Ecto neural progenitor cell (in vitro differentiated cells): ENCODE measurements at places on chromosomes 13 and 19.

DNA sequence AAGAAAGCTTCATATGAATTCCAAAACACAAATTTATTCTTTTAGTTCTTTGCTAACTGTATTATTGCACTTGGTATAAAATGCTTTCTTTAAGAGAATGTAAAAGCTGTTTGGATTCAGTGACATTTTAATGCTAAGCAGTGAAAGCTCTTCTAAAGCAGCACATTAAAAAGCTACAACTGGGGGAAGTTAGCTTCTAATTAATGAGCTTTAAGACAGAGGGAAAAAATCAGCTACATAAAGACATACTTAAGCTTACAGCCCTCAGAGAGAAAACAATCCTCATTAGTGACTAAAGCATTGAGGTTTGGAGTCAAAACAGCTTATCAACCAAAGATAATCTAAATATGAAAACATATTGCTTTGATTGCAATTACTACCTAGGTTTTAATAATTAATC is 1222.2 kb upstream of the SPRY2 start:
- DNase-seq, result no peak

- peak; percentile 60 for DNase-seq
These were observed 8.0 kb downstream of the ATP4A start for GRCh38 chr19:35555301-35556005.

- no peak for DNase-seq
These were observed 624.4 kb upstream of the KLHL1 start for GRCh38 chr13:70732611-70733010.

- no peak for DNase-seq
These were observed 1.5 kb downstream of the DOCK9 start for GRCh38 chr13:98976338-98976737.

GRCh38 chr13:24625331-24625731 is 54.9 kb upstream of the ATP12A start:
- no peak for DNase-seq

DNA sequence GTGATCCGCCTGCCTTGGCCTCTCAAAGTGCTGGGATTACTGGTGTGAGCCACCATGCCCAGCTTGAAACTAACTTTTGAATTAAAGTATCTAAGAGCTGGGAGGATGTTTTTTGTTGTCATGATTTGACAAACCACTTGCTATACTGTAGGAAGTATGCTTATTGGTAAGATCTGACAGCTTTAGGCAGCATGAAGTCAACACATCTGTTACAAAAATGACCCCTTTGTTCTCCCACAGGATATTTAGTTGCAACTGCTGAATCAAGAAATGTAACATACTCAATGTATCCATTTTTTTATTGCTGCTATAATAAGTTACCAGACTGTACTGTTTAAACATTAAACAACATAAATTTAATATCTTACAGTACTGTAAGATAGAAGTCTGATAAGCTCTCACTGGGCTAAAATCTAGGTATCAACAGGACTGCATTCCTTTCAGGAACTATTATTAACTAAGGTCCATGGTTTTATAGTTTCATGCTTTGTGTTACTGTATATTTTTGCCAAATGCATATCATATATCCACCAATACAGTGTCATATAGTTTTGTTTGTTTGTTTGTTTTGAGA is 22.8 kb upstream of the LRP3 start:
- no peak for DNase-seq

- no peak for DNase-seq
These were observed 1.5 kb downstream of the ACP4 start for GRCh38 chr19:50791594-50792271.

DNA sequence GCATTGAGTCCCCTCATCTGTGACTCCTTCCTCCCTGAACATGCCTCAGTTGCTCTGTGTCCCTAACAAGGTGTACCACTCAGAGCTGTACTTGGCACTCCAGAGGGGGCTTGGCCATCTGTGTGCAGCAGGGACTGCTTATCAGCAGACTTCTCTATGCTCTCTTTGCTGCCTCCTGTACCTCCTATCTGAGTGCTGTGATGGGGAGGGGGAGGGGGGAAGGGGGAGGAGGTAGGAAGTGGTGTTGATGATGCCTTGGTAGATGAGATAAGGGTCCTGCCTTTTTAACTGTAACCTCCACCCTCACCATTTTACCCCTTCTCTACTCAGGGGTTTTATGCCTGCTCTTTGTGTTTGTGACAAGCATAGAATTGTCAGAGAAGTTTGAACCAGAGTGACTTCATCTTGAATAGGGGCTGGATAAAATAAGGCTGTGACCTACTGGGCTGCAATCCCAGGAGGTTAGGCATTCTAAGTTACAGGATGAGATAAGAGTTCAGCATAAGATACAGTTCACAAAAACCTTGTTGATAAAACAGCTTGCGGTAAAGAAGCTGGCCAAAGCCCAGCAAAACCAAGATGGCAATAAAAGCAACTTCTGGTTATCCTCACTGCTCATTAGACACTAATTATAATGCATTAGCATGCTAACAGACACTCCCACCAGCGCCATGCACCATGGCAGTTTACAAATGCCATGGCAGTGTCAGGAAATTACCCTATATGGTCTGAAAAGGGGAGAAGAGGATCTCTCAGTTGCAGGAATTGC is 13.2 kb downstream of the PCDH8 start:
- no peak for DNase-seq

DNA sequence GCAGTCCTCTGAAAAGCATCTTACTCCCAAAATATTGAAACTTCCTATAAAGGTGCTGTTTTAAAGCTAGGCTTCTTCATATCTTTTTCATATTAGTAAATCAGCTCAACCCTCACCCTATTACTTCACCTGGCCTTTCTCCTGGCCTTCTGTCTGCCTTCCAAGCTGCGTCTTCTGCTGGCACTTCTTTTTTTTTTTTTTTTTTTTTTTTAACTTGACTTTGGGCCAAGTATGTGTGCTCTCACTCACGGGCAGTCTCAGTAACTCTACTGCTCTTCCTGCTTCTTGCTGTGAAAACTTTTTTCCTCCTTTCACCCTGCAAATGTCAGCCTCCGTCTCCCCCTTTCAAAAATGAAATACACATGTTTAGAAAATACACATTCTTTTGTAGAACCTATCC is 41.2 kb upstream of the KCTD4 start:
- DNase-seq, result no peak

DNA sequence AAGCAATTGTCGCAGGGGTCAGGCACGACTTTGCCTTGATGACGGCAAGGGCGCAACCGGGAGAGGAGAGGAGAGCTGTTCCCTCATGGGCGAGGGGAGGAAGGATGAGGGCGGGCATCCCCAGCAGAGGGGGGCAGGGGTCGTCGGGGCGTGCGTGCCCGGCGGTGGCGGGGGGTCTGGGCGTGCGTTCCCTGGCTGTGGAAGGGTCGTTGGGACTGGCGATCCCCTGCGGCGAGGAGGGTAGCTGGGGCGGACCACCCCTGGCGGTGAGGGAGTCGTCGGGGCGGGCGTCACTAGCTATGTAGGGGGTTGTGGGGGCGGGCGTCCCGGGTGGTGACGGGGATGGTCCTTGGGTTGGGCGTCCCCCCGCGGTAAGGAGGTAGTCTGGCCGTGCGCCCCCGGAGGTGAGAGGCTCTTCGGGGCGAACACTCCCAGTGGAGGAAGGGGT is 1.7 kb downstream of the COMP start:
- DNase-seq, result no peak

DNA sequence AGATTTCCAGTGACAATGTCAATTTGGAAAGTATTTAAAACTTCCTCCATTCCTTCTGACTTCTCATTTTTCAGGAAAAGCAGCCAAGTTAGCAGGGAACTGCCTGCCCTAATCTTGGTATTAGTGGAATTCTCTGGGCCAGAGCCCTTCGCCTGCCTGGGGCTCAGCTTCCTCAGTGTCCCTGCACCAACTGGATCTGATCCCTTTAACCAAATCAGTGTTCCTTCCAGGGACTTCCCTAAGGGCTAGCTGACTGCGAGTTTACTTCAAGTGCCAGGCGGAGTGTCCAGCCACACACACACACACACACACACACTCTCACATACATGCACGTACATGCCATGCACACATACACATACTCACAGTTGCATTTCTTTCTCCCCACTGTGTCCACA is 20.0 kb downstream of the RAB20 start:
- DNase-seq, result no peak
